ENCODE measurements at places on chromosomes 16 and 17. TPM values are rescaled to one million over a fixed set of nuclear protein-coding genes. Genes with fewer than 3 reads are reported as not detected.

HBM gene
- not detected for total RNA-seq

EVPL gene
- total RNA-seq = 17.5 TPM

LRRC46 gene
- total RNA-seq = 3.6 TPM

CTRL gene
- total RNA-seq = 1.8 TPM

NOG gene
- total RNA-seq = 1.1 TPM

PRR35 gene
- 0.20 TPM for total RNA-seq

SLC5A11 gene
- 0.66 TPM for total RNA-seq

GGT6 gene
- not detected for total RNA-seq

DYNLRB2 gene
- not detected for total RNA-seq

CD300E gene
- total RNA-seq = not detected

TP53TG3 gene
- total RNA-seq = 0.57 TPM

CCL4L2 gene
- not detected for total RNA-seq

CTRB2 gene
- not detected for total RNA-seq
